Kidney capillary endothelial cell (primary cell): ENCODE measurements at places on chromosomes 3 and 15.

DNA sequence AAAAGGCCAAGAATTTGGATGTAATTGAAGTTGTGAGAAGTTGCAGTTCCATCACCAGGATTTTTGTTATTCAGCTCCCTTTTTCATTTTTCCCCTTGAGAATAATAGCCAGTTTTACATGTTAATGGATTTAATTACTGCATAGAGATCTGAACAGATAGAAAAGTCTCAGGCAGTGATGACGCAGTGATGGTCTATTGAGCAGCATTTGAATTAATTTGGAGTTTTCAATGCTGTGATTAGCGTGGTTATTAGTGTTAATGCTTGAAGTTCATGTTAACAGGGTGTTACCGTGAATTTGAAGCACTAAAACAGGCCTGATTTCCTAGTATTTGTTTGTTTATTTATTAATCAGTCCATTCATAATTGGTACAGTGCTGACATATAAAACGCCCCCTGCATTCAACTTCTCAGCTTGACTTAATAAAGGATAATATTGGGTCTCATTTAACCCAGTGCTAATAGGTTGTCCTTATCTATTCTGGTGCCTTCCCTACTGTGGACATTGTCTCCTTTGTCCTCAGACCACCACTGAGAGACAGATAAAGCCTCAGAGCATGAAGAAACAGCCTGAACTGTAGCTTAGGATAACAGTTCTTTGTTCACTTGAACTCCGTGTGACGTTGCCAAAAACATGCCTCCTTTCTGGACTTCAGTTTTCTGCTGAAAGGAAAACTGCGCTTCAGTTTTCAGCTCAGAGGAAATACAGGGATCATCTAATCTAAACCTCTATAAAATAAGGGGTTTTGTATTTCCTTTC lies 82.4 kb downstream of the RTP4 start:
- DNase-seq: no peak

GRCh38 chr3:21531909-21532308 lies 219.1 kb downstream of the ZNF385D start:
- DNase-seq: no peak

DNA sequence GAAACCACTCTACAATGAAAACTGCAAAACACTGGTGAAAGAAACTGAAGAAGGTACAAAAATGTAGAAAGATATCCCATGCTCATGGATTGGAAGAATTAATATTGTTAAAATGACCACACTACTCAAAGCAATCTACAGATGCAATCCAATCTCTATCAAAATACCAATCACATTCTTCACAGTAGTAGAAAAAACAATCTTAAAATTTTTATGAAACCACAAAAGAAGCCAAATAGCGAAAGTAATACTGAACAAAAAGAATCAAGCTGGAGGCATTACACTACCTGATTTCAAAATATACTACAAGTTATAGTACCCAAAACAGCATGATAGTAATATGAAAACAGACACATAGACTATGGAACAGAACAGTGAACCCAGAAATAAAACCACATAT lies 36.9 kb downstream of the TXNRD3 start:
- no peak for DNase-seq

- no peak for DNase-seq
Measured at GRCh38 chr15:51492528-51492927, 130.0 kb downstream of the DMXL2 start.
